ENCODE measurements at places on chromosomes 13 and 19.

DNA sequence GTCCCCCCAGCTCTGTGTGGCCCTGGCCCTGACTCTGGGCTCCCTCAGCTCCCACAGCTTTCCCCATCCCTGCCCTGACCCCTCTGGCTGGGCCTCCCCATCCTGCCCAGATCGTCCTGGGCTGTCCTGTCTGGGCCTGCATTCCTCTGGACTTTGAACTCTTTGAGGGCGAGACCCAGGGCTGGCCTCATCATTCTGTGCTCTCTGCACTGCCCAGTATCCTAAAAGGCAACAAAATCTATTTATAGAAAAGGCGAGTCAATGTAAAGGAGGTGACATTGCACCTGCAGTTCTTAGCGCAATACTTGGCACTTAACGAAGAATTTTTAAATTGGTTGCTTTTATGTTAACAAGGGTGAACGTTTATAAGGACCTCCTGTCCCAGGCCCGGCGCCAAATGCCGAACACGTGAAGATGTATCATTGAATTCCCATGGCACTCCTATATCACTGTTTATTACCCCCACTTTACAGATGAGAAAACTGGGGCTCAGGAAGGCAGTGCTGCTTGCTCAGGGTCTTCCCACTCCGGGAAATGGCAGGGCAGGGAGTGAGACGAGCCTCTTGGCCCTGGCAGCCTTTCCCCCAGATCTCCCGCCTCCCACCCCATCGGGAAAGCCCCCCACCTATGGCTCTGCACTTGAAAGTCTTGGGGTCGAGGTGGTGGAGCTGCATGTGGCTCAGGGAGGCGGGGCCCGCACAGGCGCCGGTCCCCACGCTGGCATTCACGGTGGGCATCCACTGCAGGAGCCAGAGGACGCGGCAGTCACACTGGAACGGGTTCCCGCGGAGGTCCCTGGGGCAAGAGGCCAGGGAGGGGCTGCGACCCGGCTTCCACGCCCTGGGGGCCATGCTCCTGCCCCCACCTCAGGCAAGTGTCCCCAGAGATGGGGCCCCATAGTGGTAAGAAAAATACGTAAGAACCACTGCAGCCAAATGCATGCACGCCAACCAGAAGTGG, 3.8 kb downstream of the LGI4 start:
- no peak for DNase-seq

- DNase-seq = no peak
Observed at GRCh38 chr13:60000976-60001375, 162.8 kb downstream of the DIAPH3 start.

DNA sequence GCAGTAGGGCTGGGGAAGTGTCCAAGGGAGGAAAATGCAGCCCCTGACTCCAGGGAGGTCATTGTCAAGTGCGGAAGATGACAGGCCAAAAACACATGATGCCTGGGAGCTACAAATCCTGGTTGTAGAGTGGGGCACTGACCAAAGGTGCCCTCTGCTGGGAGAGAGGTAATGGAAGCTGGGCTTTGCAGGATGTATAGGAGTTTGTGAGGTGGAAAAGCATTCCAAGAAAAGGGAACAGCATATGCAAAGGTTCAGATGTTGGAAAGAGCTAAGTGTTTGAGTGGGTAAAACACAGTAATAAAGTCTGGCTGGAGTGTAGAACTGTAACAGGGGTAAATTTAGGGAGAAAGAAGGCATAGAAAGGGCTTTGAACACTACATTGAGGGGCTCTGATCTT, 46.9 kb upstream of the PTPRS start:
- DNase-seq = no peak

GRCh38 chr19:34033880-34034279, 138.4 kb upstream of the LSM14A start:
- DNase-seq = no peak

DNA sequence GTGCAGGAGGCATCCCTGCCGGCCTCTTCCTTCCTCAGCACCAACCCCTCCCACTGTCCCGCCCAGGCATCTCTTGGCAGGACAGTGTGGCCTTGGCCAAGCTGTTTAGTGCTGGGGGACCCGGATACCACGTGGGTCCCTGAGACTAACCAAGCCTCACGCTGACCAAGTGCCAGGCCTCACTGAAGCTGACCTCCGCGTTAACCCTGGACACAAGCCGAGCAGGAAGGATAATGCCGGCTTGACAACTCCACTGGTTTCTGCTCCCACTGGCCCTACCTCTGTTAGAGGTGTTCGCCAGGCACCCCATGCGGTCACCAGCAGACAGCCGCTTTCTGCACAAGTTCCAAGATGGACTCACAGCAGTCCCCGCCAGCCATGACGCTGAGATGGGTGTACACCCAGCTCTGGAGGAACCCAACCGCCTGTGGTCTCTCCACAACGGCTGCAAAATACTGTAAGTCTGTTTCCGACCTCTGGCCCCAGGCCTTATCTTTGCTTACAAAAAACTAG, 12.4 kb downstream of the GRTP1 start:
- no peak for DNase-seq

DNA sequence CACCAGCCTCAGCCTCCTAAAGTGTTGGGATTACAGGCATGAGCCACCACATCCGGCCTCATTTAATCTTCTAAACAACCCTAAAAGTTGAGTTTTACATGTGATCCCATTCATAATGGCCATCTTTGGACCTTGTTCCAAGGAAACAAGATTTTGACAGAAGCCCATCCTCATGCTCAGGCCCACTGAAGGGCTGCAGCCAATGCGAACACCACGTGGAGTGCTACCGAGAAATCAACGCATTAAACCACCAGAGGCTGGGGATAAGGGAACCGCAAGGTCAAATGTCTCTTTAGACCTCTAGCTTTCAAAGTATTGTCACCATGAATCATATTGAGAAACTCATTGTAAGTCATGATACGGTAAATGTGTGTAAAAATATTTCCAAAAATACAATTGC, 49.4 kb upstream of the DOCK9 start:
- no peak for DNase-seq

GRCh38 chr13:61036715-61037114, 378.9 kb downstream of the PCDH20 start:
- no peak for DNase-seq

- DNase-seq = no peak
Observed at GRCh38 chr19:36041831-36042230, 9.2 kb upstream of the CLIP3 start.

- DNase-seq = no peak
Observed at GRCh38 chr19:45717983-45718650, 12.6 kb downstream of the FBXO46 start.

DNA sequence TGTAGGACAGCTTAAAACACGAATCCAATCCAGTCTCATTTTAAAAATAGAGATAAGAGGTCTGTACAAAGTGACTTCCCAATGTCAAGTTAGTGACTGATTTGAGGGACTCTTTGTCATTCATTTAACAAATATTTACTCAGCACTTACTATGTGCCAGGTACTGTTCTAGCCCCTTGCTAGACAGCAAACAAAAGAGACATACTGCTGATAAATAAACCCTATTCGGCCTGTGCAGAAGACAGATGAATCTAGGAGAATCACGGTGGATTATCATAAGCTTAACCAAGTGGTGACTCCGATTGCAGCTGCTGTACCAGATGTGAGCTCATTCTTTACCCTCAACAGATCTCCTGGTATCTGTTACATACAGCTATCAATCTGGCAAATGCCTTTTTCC, 6.4 kb upstream of the ELF1 start:
- DNase-seq = no peak

GRCh38 chr19:4098493-4098892, 25.4 kb downstream of the MAP2K2 start:
- DNase-seq = no peak

- no peak for DNase-seq
Observed at GRCh38 chr13:106277484-106278154, 257.8 kb downstream of the EFNB2 start.

GRCh38 chr13:80054806-80055205, 286.1 kb downstream of the SPRY2 start:
- DNase-seq = no peak
